ENCODE measurements at places on chromosomes 7 and 10.

DNA sequence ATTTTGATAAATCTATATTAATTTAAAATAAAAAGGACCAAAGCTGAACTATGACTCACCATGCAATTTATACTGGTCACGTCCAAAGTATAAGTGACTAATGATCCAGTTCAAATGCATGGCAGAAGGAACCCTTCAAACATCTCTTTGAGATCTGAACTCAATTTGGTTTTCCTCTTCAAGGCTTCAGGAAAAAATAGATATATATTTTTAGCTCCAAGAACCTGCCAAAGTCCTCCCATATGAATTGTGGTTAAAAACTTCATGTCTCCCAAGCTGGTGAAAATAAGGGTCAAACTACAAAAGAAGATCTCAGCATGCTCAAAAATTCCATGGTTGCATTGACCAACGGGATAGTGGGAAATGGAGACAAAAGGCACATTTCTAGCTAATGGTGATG, 34.6 kb upstream of the PDE1C start:
- DNase-seq = no peak

DNA sequence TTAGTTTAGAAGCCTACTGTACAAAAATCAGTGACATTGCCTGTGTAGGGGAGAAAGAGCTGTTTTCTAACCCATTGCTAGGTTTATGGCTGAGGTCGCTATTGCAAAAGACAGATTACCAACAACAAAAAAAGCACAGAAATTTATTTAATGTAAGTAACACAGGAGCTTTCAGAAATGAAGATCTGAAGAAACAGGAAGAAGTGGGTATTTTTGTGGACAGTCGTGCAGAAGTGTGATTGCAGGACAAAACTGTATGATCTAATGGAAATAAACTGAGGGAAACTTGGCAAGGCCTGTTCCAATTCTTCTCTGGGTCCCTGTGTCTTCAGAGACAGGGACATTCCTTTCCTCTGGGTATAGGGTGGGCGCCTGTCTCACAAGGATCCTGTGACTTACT, 87.4 kb downstream of the APBB1IP start:
- DNase-seq = no peak

DNA sequence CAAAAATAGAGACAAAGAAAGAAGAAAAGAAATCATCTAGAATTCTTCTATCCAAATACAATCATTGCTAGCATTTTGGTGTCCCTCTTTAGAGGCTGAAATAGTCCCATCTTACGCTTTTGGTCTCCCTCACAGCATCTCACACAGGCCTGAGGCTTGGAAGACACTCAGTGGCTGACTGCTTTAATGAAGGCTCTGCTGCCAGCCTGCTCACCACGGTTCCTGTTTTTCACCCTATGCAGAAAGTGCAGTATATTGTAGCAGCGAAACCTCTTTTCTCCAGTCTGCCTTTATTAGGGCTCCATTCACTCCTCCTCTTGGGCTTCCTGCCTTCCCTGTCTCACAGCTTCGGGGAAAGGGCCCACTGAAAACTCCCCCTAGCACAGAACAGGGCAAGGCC, 102.2 kb downstream of the JCAD start:
- no peak for DNase-seq

GRCh38 chr10:1454428-1454827, 282.9 kb downstream of the ADARB2 start:
- DNase-seq = peak; percentile 68

DNA sequence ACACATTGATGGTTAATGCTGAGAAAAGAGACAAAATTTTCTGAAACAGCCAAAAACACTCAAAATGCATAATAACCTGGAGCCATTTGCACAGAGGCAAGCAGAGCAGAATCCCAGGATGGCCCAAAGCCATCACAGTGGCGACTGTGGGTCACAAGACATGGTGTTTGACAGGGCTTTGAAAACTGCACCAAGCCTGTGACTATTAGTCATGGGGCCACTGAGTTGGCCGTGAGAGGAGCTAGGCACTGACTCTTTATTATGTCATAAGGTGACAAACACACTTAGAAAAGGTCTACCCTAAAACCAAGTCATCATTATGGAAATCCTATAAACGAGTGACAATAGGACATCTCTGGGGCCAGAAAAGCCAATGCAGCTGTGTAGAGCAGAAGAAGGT, 23.9 kb downstream of the DRGX start:
- no peak for DNase-seq

GRCh38 chr10:3357737-3358136, 185.2 kb upstream of the PITRM1 start:
- DNase-seq = no peak

GRCh38 chr7:158410720-158411119, 176.9 kb downstream of the PTPRN2 start:
- DNase-seq = no peak

DNA sequence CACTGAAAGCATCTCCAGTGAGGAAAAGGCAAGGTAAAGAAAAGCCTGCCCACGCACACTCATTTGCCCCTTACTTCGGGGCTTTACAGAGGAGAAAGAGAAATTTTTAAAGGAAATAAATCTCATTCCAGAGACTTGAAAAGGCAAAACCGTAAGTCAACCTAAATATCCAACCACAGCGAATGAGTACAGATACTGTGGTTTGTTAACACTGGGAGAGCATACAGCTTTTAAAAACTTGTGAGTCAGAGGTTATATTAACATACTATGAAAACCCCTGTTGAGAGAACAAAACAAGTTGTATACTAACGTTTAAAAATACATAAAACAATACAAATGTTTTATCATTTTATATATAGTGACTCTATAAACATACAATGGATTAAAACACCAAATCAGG, 28.6 kb upstream of the ST7 start:
- no peak for DNase-seq

GRCh38 chr10:114110174-114110972, 63.6 kb downstream of the CCDC186 start:
- DNase-seq = no peak

DNA sequence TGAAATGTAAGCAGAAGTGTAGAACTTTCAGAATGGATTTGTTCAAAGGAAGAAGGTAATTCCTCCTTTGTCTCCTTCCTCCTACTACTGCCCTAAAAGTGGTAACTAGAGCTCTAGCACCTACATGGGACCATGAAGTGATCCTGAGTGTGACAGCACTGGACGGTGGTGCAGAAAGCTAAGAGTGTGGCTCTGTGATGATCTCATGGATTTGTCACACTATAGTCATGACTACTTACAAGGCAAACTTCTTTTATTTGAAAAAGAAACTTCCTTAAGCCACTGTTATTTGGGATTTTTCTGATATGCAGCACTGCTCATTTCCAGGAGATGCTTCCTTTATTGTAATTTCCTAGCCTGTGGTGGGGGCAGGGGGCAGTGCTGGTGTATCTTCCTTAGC, 5.8 kb upstream of the FHIP2A start:
- DNase-seq = no peak

DNA sequence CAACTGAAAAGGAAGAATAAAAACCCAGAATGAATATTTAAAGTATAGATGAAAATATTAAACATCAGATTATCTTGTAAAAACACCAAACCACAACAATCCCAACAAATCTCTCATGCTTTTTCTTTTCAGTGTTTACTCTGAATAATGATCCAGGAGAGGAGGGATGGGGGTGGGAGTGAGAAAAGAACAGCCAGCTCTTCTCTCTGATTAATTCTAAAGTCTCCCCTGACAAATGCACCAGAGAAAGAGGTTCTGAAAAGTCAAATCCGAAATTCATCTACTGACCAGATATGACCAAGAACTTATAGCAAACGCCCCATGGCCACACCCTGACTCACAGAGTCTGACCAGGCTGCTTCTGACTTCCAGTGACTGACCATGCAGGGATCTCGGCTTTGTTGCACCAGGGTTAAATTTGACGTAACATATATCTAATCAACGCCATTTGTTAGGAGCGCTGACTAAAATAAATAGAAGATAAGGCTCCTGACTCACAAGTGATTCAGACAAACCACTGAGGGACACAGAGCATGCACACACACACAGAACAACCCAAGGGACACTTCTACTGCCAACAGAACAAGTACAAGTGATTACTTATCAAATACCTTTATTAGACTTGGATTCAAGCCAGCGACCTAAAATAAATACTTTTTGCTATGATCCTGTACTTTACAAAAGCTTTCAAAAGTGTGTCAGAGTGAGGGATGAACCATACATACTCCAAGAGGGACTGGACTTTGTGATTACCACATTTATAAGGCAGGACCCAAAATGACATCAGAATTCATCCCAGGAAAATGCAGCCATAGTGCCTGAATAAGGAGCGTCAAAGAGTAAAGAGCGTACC, 9.3 kb upstream of the SPOCK2 start:
- DNase-seq = no peak

DNA sequence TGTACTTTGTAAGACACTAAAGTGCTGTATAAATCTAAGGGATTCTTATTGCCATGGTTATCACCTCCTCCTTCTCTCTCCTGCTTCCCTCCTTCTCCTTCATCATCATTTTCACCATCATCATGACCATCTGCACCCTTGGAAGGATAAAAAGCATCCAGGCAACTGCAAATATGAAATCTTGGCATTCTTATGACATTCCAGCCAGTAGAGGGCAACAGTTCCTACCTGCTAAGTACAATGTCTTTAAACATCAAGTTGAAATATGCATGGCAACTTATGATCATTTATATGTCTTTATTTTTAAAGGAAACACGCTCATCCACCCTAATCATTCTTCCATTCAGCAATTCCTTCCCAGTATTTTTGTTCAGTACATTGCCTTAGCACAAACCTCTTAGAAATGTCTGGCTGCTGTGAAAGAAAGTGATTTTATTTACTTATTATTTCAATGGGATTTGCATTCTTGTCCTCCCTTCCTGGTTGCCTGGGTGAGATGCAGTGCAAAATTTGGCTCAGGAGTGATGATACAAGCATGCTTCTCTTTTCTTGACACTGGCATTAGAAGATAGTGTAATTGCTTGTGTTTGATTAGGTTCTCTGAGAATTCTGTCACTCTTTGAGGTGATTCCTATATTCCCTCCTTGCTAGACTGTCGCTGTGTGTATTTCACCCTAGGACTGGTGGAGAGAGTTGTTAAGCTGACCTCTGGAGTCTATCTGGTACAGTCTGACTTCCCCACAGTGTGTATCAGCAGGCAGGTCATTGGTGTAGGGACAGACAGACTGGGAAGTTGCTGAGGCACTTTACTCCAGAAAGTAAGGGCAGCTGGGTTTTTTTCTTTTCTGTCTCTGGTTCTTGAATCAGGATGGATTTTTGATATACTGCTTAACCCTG, 188.5 kb upstream of the BMPER start:
- DNase-seq = no peak

DNA sequence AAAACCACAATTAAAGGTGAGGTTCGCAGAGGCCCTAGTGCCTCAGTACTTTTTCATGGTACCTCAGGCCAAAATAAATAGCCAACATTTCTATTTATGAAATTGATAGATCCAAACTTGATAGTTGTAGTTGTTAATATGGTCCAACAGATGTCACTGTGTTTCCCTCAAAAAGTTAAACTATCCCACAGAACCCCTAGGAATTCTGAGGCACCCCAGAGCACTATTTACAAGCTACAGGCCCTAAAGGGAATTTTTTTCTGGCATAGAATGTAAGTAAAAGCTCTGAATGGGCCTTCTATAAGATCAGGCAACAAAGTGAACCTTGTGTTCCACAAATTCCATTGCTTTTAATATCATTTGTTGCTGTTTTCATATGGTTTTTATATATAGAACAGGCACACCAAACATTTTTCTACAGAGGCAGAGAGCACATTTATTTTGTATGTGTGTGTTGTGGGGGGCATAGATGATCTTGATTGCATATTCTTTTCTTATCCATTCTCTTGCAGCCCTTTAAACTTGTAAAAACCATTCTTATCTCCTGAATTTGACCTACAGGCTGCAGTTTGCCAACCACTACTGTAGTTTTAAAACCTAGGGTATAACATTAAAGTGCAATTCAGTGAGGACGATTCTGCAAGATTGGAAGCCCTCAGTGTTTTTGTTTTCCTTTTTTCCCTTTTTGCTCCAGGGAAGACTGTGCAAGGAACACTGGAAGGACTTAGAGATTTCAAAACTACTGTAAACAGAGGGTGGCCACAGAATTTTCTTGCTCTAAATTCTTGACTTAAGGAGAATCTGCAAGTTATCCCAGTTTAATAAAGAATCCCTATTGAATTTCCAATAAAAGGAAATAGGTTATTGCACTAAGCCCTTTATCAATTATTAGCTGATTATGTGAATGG, 3.5 kb upstream of the ARL4A start:
- no peak for DNase-seq

- DNase-seq = no peak
Measured at GRCh38 chr10:125882596-125882995, 1.5 kb upstream of the DHX32 start.

DNA sequence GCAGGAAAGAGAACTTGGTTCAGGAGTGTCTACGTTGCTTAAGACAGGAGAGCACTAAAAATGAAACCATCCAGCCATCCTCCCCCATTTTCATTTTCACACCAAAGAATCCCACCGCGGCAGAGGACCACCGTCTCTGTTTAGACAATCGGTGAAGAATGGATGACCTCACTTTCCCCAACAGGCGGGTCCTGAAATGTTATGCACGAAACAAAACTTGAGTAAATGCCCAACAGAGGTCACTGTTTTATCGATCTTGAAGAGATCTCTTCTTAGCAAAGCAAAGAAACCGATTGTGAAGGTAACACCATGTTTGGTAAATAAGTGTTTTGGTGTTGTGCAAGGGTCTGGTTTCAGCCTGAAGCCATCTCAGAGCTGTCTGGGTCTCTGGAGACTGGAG, 1.4 kb upstream of the IL6 start:
- no peak for DNase-seq

DNA sequence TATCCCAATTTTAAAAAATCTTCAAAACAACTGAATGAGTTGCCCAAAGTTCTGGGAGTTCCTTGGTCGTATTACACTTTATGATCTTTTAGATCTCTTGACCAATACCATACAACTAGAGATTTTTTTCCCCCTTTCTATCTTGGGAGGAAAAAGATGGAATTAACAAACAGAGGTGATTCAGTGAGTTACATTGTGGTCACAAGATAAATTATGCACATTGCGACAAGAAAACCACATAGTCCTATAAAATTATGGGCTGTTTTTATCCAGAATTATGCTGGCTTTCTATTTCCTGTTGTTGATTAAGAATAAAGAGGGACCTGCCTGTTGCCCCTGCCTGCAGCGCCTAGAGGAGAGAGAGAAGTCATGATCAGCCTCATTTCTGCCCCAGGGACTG, 8.2 kb upstream of the SGPL1 start:
- DNase-seq = no peak

- DNase-seq = no peak
Measured at GRCh38 chr7:118429141-118429540, 204.6 kb downstream of the ANKRD7 start.

All from GM06990 (cell line).